Activated CD4-positive, alpha-beta memory T cell treated with anti-CD3 and anti-CD28 coated beads, Interleukin-2, amount 10 ng/mL, durations not matched to agents 7 days and 5 days (primary cell): ENCODE measurements at places on chromosomes 2 and 18.

DNA sequence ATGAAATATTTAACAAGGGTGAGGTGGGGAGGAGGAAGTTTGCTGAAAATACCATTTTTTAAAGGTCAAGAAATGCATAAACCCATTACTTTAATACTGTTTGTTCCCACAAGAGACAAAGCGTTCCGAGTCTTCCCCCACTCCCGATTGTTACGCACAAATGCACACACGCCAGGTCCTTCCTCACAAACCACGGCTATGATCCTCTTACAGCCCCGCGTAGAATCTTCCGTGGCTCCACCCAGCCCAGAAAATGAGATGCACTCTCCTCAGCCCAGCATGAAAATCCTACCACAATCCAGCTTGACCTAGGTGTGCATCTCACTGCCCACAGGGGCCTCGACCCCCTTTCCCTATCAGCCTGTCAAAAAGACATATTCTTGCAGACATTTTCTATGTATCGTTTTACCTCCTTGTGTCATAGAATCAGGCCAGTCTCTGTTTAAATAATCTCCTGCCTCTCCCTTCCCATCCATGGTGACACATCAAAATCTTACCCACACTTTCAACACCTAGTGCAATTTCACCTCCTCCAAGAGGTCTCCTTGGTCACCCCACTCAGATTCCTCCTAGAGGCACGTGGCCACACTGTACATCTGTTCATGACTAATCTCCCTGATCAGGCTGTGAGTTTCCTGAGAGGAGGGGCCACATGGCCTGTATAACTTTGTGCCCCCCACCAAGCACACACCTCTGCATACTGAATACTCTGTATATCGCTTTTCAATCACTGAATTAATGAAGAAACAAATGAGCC, 491.0 kb upstream of the KLHL29 start:
- DNase-seq, result no peak

DNA sequence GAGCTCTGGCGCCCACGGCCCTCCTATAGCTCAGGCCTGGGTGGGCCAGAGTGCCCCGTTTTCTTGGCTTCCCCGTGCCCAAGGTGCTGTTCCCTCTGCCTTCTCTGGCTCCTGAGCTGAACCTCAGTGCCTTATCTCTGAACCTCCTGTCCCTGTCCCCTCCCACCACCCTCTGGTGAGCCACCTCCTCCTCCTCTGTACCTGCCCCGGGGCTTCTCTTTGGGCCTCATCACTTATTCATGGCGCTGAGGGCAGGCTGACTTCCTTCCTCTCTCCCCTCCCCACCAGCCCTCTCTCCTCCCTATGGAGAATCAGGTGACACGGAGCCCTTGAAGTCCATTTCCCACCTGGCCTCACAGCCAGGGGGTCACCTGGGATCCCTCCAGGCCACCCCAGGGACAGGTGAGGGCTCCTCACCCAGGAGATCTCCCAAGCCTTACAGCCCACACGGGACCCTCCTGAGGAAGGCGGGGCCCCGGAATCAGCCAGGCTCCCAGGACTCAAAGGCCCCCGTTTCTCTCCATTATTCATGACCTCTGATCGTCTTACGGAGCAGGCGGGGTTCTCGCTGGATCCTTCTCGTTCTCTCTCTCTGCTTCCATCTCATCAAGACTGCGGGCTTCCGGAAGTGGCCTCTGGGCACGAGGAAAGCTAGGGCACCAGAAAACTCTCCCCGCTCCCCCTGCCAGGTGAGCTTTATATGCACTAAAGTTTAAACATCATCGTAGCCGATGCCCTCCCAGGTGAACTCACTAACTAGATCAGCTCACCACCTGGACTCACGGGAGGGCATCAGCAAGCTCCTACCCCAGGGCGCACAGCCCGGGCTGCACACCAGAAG, at the start of gene LOXHD1:
TSS of gene LOXHD1 (minus strand) at position 106 of the 841 bp plus-strand sequence. CDS start 187 bp downstream, outside the sequence.
- DNase-seq, result no peak

DNA sequence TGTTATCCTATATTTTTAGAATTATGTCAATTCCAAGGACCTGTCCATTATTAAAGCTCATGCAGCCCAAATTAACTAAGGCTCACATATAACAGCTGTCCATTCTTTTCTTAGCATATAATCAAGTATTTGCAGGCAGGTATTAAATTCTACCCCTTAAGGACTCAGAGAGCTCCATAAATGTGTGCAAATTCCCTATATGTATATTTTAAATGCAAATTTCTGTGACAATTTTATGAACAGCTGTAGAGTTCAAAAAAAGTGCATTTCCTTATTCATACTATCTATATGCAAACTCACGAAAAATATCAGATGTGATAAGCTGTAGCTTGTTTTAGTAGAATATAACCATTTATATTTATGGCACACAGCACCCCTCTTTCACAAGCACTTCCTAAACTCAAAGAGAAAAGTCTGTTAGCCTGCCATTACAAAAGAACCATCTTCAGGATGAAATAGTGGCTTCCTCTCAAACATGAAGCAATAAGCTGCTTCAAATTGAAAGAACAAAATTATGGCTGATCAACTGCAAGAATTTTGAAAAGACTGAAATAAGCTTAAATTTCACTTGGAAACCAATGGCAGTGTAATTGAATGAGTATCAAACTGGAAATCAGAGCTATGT, 155.0 kb upstream of the REG3G start:
- DNase-seq, result no peak

DNA sequence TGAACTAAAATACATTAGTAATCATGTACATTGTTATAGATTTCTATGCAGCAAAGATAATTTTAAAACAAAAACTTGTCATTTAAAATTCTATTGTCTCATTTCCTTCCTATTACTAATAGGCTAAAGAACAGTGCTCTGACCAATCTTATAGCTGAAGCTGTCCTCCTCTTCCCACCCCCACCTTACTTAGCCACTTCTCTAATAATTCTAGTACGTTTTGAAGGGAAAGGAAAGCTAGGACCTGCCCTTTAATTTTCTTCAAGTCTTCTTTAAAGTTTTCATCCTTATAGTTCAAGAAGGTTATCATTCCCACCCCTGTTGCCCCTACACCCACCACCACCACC, 121.6 kb downstream of the RBMS1 start:
- no peak for DNase-seq

GRCh38 chr18:45133276-45133675, 452.6 kb downstream of the SETBP1 start:
- DNase-seq, result no peak

DNA sequence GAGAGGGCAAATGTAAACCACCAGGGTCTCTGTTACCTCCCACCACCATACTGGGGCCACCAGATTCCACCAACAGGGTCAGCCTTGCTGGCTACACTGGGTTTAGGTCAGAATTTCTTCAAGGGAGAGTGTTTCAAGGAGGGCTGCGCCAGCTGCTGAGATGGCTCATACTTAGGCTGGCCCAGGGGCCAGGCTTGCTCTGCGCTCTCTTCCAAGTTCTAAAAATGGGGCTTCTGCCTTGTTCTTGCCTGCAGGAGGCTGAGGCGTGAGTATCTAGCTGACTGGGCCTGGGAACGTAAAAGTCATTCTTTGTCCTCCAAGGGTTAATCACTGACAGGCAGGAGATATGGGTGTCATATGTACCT, 28.1 kb downstream of the MRPL33 start:
- DNase-seq, result no peak

DNA sequence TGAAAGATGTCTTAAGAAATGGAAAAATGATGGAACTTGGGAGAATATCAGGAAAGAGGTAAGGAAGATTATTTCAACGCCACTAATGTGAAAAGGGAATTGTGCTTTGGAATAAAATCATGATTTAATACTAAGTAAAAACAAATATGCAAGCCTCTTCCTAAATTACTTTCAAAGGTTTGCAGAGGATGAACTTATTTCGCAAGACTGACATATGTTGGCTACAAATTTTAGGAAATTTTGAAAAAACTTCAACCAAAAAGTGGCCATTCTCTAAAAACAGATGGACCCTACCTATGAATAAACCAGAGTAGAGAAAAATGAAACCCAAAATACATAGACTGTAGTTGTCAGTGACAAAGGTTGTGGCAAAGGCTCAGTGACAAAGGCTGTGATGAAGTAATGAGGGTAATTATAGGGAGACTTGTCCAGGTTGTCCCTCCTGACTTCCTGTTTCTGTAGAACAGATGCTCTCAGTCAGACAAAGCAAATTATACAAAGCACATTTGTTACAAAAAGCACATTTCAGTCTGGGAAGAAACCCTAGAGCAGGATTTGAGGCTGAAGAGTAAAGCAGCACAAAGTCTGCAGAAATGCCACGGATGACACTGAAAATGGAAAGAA, 39.5 kb downstream of the SFT2D3 start:
- DNase-seq, result no peak

DNA sequence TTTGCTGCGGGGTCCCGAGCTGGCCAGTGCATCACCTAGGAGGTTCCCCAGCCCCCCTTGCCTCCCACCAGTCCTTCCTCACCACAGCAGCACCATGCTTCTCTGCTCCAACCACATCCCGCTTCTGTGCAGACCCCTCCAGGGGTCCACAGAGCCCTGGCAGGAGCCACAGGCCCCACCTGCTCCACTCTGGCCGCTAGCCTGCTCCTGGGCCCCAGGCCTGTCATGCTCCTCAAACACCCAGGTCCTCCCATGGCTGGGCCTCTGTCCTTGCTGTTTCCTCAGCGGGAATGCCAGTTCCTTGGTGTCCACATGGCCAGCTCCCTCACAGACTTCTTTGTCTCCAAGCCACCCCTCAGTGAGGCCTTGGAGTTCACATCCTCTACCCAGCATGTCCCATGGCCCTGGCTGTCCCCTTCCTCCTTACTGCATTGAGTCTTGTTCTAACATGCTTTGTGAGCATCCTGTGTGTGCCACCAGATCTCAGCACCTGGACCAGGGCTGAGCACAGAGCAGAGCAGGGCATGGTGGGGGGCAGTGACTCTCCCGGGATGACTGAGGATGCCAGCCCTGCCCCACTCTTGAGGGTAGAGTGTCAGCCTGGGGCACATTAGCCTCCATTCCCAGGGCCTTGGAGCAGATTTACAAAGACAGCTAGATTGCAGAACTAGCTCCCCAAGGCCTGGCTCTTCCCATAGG, 201.0 kb upstream of the HS6ST1 start:
- DNase-seq, result no peak

GRCh38 chr2:172513935-172514586, 41.8 kb upstream of the PDK1 start:
- DNase-seq, result no peak

DNA sequence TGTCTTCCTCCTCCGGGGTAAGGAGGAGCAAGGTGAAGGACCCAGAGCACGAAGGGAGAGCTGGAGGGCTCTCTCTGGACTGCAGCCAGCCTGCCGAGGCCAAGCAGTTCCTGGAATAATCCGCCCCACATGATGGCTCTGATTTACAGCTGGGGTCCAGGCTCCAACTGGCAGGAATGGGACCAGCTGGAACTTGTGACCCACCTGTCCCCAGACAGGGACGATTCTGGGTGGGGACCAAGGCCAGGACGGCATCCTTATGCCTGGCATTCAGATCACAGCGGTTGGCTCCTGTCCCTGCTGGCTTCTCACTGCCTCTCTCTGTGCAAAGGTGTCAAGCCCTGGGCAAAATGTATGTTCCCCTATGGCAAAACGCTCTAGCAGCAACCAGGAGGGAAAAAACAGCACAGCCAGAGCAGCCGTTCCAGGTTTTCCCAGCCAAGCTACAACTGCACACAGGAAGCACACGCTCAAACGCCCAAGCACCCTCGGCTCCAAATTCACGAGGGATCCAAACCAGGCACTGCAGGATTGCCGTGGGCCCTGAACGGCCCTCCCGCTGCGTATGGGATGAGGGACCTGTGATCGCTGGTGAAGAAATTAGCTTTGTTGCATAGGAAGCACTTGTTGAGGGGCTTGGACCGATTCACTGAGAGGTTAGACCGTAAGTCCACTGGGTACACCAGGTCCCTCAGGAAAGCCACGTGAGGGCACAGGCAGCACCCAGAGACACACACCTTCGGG, 35.8 kb downstream of the FAM178B start:
- DNase-seq, result no peak

DNA sequence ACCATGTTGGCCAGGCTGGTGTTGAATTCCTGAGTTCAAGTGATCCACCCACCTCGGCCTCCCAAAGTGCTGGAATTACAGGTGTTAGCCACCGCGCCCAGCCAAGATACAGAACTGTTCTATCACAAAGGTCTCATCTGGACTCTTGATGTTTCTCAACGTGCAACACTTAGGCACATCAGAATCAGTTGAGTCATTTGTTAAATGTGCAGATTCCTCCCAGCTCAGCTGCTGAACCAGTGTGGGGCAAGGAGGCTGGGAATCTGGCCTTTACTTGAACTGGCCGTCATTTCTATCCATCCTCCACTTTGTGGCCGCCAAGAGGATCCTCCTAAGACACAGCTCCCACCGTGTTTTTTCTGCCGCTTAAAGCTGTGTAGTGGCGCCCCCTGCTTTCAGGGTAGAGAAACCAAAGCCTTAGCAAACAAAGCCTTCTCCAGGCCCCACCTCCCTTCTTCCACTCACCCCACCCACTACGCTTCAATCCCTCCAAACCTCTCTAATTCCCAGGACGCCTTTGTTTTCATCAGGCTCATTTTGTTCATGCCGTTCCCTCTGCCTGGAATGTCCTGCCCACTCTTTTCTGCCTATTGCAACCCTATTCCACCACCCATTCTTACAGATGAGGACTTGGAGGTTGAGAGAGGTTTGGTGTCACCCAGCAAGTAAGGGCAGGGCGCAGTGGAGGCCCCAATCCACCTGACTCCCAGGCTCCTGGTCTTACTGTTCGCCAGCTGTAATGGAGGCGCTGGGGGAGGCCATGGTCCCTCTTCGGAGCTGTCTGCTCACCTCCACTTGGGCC, 776 bp upstream of the SPEG start:
- DNase-seq, result no peak

GRCh38 chr2:111940333-111941196, 42.2 kb downstream of the MERTK start:
- no peak for DNase-seq

DNA sequence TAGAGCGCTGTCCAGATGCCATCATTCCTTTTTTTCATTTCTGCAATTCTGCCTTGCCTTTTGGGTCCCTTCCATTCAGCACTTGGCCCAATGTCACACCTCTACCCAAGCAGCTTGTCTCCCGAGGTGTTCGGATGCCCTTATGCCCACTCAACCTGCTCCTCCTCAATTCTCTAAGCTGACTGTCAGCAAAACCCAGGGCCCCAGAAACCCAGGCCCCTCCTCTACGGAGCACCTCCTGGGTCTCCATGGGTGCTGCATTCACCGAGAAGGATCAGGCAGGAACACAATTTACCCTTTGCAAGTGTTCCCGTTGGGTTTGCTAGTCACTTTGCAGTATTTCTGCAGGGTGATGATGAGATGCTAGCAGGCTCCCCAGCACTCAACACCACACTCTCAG, 86.7 kb upstream of the RAB6C start:
- DNase-seq, result no peak

GRCh38 chr18:13136904-13137669, 81.5 kb upstream of the LDLRAD4 start:
- DNase-seq, result peak; percentile 47

GRCh38 chr2:136378712-136379595, 261.0 kb upstream of the CXCR4 start:
- DNase-seq, result peak; percentile 82

- no peak for DNase-seq
These were observed 1.4 kb upstream of the GALNT13 start for GRCh38 chr2:153870308-153870707.

GRCh38 chr2:64767670-64768468, 114.2 kb upstream of the SERTAD2 start:
- DNase-seq, result peak; percentile 84
